ENCODE measurements at places on chromosomes 11 and 22.

DNA sequence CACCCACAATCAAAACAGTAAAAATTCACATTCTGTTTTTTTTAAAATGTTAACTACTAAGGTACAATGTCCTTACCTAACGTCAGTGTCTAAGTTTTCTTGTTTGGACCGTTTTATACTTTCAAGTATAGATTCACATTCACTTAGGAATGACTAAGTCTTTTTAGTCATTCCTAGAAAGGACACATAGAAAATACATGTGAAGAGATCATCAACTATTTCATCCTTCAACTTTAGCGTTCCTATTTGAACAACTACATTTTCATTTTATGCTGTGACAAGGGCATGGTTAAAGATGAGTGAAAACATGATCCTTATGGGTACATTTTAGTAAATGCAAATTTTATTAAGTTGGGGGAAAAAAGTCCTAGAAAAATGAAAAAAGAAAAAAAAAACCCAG, 62.8 kb downstream of the DDX10 start:
- DNase-seq = no peak

DNA sequence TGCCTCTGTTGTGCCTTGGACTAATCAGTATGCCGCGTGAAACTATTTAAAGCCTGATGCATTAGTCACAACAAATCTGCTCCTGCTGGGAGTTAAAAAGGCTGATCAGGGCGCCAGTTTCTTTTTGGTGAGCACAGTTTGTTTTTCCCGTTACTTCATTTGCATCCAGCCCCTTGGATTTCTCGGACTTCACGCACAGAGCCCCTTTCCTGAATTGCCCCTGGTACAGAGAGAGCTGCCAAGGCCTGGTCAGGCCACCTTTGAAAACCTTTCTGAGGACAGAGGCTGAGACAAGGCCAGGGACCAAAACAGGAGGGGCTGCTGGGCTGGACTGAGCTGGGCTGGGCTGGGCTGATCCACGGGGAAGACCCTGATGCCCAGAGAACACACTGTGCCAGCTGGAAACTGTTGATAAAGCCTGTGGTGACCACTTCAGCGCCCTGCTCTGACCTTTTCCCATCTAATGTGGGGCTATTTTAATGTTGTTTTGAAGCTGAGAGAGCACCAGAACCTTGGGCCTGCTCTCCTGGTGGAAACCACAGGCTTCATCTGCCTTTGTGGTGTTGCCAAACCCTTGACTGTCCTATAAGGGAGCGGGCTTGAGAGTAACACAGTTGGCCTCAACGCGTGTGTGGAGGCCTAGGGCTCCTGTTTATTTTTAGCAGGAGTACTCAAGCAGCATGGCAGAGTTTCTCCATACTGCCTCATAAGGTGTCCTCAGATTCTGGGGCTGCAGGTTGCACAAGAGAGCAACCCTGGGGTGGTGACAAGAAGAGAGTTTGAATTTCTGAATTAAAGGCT, 44.2 kb downstream of the NAV2 start:
- no peak for DNase-seq

GRCh38 chr11:44066732-44067141, 667 bp downstream of the ACCS start:
- no peak for DNase-seq

DNA sequence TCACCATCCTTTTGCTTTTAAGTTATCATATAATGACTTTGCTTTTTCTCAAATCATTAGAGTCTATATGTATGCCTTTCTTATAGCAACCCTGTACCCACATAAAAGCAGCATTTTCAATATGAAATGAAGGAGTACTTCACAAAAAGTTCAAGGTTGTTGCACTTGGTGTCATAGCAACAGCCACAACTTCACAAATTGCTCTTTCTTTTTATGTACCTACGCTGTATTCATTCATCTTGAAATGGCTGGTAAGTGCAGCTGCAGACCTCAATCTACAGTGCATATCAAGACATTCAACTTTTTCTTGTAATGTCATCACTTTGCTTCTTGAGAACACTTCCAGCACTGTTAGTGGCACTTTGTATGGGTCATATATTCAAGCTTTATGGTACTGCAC, 18.6 kb downstream of the CWC15 start:
- DNase-seq = no peak

All from NCI-H526 treated with DMSO at 0.1 percent for 48 hours (cell line).